ENCODE measurements at places on chromosomes 11 and 22.

GRCh38 chr11:85764796-85765195 lies 46.1 kb downstream of the SYTL2 start:
- no peak for DNase-seq

- DNase-seq, result no peak
These were observed 516.6 kb downstream of the FAM181B start for GRCh38 chr11:82216927-82217570.

- no peak for DNase-seq
These were observed 86.8 kb upstream of the TP53I11 start for GRCh38 chr11:45037434-45038005.

- DNase-seq, result no peak
These were observed 10.2 kb upstream of the CD82 start for GRCh38 chr11:44555031-44555800.

- DNase-seq, result no peak
These were observed 9.8 kb downstream of the KCNC1 start for GRCh38 chr11:17744151-17744940.

DNA sequence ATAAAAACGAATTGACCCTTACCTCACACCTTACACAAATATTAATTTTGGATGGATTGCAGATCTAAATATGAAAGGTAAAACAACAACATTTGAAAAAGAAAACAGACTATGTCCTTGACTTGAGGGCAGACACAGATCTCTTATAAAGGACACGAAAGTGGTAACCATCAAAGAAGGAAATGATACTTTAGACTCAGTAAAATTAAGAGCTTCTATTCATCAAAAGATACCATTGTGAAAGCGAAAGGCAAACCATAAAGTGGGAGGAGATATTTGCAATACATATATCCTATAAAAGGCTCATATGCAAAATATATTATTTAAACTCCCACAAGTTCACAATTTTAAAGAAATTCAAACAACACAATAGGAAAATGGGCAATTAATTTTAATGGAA lies 5.0 kb downstream of the HEPACAM start:
- no peak for DNase-seq

- DNase-seq, result no peak
These were observed 924 bp downstream of the YPEL1 start for GRCh38 chr22:21734540-21735199.

All from activated CD4-positive, alpha-beta T cell treated with anti-CD3 and anti-CD28 coated beads, Interleukin-2, amount 50 U/mL, for 4 hours (primary cell).